Activated naive CD8-positive, alpha-beta T cell treated with anti-CD3 and anti-CD28 coated beads for 36 hours (primary cell): ENCODE measurements at places on chromosomes 13 and 19.
A peak's percentile ranks its signal among the peaks of the same experiment; 100 is the strongest.

GRCh38 chr19:57689750-57690149 lies 8.0 kb downstream of the ZNF551 start:
- DNase-seq, result no peak

GRCh38 chr19:28171983-28172382 lies 1041.0 kb downstream of the UQCRFS1 start:
- DNase-seq, result no peak

DNA sequence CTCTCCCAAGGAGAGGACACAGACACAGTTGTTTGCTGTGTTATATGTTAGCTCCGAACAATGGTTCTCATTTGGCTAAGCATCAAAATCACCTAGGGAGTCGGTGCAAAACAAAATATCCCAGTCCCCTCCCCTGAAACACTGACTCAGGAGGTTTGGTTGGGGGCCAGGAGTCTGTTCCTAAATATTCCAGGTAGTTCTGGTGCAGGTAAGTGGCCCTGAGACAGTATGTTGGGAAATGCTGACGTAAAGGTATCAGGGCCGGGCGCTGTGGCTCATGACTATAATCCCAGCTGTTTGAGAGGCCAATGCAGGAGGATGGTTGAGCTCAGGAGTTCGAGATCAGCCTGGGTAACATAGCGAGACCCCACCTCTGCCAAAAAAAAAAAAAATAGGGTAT lies 2.3 kb upstream of the MAP2K7 start:
- DNase-seq, result no peak

DNA sequence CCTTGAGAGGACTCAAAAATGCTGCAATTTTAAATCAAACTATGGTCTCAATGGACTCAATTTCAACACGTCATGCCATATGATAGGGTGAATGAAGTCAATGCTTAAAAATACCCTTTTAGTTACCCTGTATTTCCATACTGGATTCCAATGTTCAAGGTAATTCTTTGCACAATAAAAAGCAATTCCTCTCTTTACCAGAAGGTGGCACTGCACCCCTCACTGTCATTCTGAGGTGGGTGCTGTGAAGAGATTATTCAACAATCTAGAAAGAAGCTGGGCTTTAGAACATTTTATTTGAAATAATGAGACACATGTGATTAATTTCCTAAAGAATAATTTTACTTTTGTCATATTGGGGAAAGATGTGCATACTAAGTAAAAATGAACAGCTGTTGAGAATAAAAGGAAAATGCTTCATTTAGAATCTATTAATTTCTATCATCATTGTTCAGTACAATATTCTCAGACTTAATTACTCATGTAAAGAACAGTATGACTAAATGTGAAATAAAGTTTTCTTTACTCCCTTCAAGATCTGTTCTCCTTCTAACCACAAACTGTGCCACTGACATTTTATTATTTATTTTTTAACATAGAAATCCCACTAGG lies 789.1 kb downstream of the GPC5 start:
- no peak for DNase-seq

DNA sequence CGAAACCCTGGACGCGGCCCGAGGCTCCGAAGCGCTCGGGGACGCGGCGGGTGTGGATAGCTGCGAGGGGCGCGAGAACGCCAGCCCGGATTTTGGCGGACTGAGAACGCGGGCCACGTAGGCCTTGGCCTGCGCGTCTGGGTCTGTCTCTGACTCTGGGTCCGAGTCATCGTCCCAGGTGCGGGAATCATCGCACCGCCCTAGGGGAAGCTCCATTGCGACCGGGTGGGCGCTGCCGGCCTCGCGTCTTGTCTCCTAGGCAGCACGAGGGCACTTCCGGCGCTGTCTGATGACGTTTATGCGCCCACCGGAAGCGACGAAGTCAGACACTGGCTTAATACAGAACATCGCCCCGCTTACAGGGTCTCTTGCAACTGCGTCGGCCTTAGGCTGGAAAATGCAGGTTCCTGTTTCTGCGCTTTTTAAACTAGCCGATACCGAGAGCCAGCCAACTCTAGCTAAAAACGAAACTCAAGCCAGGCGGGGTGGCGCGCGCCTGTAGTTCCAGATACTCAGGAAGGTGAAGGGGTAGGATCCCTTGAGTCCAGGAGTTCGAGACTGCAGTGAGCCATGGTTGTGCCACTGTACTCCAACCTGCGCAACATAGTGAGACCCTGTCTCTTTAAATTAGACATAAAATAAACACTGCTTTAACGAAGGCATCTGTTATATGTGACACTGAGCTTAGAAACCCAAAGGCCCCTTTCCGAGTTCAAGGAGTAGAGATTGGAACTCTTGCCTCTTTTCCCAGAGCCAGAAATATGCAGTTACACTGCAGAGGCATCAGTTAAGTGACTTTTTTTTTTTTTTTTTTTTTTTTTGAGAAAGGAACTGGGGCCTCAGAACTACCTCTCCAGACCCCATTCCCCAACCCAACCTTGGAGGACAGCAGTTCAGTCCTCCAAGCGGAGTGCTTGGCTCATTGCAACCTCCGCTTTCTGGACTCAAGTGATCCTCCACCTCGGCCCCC lies at the start of gene FBXW9:
Gene FBXW9, minus strand, starts transcription at position 266 of the 970 bp plus-strand sequence. Its CDS starts 50 bp downstream, at position 216.
- peak; percentile 95 for DNase-seq

GRCh38 chr13:30216111-30216510 lies 91.2 kb downstream of the KATNAL1 start:
- DNase-seq, result no peak

GRCh38 chr13:96992633-96993032 lies 1.6 kb downstream of the OXGR1 start:
- no peak for DNase-seq

- no peak for DNase-seq
Observed at GRCh38 chr19:33773704-33774624, 22.7 kb upstream of the KCTD15 start.

DNA sequence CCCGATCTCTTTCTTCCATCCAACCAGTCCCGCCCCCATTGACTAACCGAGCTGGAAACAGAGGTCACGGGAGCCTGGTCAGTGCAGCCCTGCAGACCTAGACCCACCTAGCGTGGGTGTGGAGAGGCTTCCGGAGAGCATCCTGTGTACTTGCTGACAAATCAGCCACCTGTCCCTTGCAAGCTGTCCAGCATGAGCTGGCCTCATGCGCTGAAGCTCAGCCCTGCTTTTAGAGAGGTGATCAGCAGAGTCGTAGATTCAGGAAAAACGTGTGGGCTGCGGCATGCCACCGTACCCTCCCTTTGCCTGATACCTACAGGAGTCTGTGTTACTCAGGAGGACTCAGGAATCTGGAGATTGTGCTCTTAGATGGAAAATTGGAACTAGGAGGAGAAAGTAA lies 80.3 kb upstream of the UQCRFS1 start:
- DNase-seq, result no peak

- no peak for DNase-seq
Observed at GRCh38 chr19:3656747-3657394, 30.3 kb upstream of the CACTIN start.

DNA sequence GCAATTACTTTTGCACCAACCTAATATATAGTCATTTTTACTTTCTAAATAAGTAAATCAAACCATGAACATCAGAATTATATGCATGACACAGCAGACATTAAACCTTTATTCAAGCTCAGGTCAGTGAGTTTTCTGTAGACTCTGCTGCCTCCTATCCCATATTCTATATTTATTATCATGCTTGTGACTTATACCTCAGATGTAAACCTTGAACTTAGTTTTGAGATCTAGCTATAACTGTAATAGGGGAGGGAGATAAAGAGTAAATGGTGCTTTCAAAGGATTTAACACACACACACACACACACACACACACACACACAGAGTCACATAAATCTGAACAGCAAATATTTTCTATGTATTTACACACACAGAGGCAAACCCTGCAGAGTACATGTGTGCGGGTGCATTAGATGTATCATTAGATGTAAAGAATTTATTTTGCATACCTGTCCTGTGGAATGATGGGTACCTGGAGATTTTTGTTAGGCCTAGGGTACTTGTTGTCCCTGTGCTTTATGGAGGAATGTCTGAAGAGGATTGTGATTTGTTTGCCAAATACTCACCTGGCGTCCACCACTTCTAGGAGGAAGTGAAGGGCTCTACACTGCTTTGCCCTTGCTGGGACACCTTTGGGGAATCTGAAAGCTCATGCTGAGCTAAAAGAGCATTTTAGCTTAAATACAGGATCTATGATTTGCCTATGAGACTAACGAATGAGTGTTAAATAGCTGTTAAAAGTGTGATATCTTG lies 521.9 kb downstream of the KLF5 start:
- no peak for DNase-seq

DNA sequence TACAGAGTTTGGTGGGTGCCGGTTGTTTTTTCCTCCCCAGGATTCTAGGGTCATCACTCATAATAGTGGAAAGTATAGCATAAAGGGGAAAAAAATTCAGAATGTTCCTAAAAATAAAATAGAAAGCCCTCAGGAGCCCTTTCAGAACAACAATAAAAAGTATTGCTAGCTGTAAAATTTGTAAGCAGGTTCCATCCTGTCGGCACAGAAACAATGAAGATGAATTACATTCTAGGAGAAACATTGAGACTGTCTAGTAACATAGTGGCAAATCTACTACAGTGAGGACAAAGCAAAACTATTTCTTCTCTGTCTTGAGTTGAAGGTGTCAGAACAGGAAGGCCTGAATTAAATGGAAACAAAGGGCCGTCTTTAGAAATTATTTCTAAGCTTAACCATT lies 870.7 kb downstream of the PCDH9 start:
- no peak for DNase-seq

DNA sequence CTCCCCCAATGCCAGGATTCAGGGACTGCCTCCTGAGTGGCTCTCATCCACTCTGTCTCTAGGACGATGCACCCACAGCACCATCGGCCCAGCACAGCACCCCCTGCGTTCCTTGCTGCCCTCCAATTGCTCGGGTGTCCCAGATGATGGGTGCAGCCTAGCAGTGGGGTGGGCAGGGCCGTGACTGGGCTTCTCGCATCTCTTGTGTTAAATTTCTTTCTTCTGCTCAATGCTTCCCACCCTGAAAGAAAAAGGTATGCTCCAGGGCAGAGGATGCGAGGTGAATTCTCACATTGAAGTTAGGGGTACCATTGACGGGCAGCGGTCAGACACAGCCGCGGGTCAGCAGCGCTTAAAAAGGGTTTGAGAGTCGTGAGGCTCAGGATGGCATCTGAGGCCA lies 232.4 kb upstream of the SGCG start:
- DNase-seq, result no peak

- DNase-seq, result no peak
Observed at GRCh38 chr13:27670861-27671260, 49.2 kb downstream of the POLR1D start.

DNA sequence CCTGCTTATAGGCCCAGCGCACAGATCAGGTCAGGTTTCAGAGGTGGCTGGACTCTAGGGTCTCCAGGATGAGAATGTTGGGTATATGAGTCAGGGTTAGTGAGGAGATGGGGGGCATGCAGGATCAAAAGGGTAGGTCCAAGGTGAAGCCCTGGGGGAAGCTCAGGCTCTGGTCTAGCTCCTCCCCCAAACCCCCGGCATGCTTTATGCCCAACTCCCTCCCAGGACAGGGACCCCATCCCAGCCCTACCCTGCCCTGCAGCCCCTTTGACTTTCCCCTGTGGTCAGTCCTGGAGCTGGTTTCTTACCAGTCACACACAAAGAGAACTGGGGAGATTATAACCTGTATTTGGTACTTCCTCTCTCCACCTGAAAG lies 9.8 kb upstream of the CEACAM18 start:
- no peak for DNase-seq

DNA sequence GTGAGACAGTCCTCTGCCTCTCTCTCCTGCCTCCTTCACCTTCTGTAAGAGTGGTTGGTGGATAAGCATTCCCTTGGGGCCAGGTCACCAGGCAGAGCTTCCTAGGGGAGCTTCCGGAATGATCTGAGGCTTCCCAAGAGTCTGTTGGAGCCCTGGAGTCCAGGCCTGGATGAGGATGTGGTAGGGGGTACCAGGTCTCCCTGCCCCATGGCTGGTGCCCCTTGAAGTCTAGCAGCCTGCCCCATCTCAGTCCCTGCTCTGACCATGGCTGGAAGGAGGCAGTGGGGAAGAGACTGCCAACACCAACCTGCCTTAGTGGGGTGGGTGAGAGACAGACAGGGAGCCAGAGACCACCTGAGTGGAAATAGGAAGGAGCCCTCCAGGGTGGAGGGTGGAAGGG lies 1316.9 kb downstream of the UQCRFS1 start:
- DNase-seq, result no peak

GRCh38 chr13:112652512-112653070 lies 37.2 kb upstream of the ATP11A start:
- no peak for DNase-seq

GRCh38 chr13:75339635-75340374 lies 142.2 kb downstream of the TBC1D4 start:
- no peak for DNase-seq

DNA sequence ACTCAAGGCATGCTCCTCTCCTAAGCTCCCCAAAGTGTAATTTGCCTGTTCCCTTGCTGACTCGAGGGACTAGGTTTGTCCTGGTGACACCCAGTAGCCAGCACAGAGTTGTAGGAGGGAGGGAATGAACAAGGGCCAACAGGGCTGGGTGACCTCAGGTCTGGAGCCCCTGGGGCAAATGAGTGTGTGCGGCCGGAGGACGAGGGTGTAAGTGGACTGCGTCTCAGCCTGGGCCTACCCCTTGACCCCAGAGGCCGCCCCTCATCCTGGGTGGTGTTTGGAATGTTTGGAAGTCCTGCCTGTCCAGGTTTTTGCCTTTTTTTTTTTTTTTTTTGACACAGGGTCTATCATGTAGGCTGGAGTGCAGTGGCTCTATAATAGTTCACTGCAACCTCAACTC lies 1.3 kb upstream of the ZNF653 start:
- DNase-seq, result no peak

DNA sequence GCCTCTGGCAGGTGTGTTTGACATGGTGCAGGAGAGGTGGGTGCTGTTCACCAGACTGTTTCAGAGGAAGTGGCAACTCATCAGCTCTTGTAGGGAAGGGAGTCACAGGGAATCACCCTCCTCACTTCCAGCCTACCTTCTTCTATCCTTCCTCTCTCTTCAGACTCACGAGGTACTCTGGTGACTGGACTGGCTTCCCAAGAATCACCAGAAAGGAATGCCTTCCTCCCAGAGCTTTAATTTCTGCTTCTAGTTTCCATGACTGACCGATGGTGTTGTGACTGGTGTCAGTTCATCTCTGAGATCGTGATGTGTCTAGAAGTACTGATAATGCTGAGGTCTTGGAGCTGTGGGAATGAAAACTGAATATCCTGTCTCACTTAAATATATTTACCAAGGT lies 247.3 kb downstream of the KCTD12 start:
- DNase-seq, result no peak

GRCh38 chr19:58170860-58171259 lies 12.0 kb upstream of the ZNF274 start:
- DNase-seq, result no peak

- DNase-seq, result no peak
Observed at GRCh38 chr19:19347401-19348110, 26.9 kb downstream of the MAU2 start.

DNA sequence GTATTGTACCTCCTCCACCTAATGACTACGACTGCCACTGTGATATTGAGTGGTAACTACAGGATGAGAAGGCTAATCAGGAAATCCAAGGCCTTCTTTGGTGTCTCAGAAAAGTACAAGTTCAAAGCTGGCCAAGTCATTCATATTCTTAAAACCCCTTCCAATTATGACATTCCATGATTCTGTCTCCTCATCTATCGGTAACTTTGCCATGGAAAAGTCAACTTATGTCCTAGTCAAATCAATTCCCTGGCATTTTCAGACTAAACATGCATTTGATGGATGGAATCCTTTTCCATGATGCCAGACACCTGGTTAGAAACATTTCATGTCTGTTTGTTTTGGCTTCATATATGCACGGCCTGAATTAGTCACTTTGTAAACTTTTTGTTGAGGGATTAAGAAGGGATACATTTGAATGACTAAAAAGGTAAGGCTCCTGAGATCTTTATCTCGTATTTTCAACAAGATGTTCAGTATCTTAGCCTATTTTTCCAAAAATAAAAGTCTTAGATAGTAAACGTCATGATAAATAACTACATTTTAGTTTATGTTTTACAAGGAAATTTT lies 186.5 kb downstream of the NHLRC3 start:
- no peak for DNase-seq
